ENCODE measurements at places on chromosomes 1 and 21. TPM values are rescaled to one million over a fixed set of nuclear protein-coding genes. Genes with fewer than 3 reads are reported as not detected.

MARK1 gene
- not detected for total RNA-seq

TNFAIP8L2 gene
- 0.62 TPM for total RNA-seq

MATN1 gene
- 6.6 TPM for total RNA-seq

GJA4 gene
- total RNA-seq: not detected

MIB2 gene
- total RNA-seq: 57.3 TPM

FAM163A gene
- total RNA-seq: not detected

APCS gene
- total RNA-seq: not detected

CRP gene
- not detected for total RNA-seq
